D721Med (cell line): ENCODE measurements at places on chromosomes 3 and 15.

DNA sequence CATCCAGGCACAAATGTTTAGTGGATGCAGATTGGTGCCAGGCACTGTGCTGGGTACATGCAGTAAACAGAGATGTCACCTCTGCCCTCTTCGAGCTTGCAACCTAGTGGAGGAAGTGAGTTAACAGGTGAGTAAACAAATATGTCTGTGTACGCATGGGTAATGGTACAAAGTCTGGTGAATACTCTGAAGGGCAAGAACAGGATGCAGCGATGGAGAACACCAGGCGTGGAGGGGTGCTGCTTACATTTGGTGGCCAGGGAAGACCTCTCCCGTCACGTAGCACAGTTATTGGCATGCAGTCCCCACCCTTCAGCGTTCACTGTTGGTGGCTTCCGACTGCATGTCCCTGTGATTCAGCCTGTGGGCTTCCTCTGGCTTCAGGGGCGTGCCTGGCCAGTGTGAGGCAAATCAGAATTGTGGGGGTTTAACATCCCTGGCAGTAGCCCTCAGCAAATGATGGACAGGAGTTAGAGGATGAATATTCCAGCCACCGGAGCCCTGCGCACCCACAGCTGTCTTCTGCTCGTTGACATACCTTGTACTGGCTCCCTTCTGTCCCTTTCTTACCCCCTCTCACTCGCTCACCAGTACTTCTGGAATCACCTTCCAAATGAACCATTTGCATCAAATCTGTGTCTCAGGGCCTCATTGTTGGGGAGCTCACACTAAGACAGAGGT lies 9.1 kb upstream of the HDAC11 start:
- DNase-seq: no peak

DNA sequence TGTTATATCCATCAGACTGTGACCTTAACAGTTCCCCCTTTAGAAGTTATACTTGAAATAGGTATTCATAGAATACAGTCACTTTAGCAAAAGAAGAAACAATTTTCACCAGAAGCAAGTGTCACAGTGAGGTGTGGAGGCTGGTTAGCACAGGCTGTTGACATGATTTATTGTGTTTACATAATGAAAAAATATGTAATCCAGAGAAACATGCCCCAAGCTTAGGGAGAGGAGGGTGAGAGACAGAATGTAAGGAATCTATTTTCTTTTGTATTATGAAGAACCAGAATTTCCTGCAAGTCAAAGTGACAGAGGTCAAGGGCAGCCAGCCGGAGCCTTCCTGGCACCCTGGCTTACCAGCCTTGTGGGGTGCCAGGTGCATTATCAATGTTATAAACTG lies 4.0 kb downstream of the IL12A start:
- no peak for DNase-seq

DNA sequence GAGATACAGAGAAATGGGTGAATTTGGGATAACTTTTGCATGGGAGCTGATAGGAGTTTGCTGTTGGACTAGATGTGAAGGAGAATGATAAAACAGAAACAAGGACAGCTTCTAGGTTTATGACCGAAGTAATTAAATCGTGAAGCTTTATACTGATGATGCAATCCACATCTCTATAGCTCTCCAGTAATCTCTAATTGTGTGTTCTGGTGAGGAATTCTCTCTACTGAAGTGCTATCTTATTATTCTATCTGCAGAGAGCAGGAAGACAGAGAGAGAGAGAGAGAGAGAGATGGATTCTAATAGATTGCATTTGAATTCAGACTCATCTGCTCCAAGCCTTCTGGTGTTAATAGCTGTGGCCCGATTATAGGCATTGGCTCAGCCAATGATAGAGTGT lies 113.5 kb upstream of the FRMD4B start:
- DNase-seq: no peak

DNA sequence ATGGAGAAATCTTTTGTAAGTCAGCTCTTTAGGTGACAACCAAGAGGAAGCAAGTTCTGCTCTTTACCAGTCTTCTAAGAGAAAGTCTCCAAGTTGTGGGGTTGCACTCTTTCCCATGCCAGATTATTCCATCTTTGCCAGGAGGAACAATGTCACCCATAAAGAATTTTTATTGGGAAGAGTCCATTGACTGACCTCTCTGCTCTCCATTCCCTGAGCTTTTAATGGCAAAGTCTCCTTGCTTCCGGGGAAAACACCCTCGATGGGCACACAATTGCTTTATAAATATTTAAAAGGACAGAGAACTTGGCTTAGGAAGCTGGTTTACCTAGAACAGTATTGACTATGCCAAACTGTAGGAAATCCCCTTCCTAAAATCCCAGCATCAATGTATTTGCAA lies 19.9 kb upstream of the UBE2E1 start:
- DNase-seq: no peak

DNA sequence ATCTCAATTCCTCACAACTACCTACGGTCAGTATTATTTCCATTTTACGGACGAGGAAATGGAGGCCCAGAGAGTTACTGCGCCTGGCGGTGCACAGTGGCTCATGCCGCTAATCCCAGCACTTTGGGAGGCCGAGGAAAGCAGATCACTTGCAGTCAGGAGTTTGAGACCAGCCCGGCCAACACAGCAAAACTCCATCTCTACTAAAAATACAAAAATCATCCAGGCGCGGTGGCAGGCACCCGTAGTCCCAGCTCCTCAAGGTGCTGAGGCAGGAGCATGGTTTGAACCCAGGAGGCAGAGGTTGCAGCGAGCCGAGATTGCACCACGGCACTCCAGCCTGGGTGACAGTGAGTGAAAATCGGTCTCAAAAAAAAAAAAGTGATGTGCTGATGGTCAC lies 187.3 kb downstream of the XXYLT1 start:
- no peak for DNase-seq

DNA sequence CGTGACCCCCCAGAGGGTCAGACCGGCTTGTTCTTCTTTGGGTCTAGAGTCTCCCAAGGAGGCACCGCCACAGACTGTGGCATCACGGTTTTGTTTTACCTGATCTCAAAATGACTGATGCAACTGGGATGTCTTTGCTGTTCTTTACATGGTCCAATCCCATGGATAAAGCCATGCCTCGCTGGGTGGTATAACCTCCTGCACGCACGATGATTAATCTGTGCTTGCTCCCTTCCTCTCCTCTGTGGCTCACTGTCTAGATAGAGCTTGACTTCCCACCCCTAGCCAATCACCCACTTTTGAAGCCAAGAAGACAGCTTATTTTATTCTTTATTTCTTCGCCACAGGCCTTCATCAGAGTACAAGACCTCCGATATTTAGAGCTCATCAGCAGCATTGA lies 36.6 kb upstream of the RHO start:
- DNase-seq: no peak

DNA sequence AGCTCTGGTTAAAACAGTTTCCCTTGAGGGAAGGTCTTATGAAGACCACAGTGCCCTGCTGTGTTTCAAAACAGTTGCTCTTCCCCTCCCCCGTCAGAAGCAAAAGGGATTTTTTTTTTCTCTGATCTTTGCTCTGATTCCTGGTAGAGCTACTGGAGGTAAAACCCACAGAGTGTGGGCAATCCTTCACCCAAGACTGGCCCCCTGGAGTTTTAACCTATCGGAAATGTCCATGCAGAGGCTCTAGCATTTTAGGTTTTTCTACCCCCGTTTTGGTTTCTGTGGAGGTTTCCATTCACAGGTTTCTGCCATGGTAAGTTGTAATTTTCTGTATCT lies 27.7 kb downstream of the GRM2 start:
- DNase-seq: no peak

- DNase-seq: no peak
Observed at GRCh38 chr3:112003321-112004080, 4.8 kb downstream of the TAGLN3 start.

DNA sequence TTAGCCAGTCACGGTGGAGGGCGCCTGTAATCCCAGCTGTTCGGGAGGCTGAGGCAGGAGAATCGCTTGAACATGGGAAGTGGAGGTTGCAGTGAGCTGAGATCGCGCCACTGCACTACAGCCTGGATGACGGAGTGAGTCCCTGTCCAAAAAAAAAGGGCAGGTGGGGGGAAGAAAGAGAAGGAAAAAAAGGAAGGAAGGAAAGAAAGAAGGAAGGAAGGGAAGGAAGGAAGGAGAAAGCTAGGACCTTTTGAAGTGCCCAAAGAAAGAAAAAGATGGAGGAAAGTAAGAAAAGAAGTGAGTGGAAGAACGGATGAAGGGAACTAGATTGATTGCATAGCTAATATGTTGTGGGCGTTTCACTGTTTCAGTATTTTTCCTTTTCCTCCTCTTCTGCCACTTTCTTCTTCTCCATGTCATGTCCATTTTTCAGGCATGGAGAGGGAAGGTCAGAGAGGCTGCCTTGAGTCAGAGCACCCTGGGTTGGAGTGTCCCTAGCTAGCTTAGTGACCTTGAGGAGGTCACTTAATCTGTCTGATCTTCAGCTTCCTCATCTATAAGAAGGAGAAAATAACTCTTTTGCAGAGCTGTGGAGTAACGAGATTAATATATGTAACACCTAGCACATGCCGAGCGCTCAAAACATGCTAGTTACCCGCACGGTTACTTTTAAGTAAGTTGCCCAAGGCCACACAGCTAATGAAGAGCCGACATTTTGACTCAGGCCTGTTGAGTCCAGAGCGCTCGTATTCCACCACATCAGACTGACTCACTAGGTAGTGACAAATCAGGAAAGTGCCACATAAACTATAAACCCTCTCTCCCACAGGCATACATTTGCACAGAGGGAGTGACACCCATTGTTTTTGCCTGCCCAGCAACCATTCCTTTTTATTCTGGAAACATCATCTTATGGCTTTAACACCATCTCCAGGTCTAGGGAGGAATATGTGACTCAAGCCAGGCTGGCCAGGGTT lies 42.2 kb downstream of the BHLHE40 start:
- no peak for DNase-seq

DNA sequence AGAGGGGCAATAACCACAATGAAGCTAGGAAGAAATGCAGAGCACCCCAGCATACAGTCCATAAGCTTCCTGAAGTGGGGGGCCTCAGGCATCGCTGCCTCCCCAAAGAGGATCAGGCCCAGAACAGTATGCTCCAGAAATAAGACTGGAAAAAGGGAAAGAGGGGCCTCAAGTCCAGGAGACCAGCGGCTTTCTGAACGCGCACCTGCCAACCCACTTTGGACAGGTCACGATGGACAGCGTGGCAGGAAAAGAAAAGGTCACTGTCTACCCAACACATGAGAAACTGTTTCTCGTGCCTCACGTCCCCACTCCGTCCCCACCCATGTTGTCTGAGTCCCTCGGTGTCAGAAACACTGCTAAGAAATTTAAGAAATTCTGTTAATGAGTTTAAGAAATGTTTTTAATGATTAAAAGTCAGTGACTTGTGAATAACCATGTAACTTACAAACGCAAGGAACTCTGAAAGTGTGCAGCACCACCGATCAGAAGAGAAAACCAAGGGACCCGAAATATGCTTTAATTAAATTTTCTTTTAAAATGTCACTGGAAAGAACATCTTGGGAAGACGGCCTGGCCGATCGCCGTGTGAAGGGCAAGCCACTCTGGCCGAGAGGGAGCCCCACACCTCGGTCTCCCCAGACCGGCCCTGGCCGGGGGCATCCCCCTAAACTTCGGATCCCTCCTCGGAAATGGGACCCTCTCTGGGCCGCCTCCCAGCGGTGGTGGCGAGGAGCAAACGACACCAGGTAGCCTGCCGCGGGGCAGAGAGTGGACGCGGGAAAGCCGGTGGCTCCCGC lies 1.7 kb upstream of the PPARG start:
- no peak for DNase-seq

DNA sequence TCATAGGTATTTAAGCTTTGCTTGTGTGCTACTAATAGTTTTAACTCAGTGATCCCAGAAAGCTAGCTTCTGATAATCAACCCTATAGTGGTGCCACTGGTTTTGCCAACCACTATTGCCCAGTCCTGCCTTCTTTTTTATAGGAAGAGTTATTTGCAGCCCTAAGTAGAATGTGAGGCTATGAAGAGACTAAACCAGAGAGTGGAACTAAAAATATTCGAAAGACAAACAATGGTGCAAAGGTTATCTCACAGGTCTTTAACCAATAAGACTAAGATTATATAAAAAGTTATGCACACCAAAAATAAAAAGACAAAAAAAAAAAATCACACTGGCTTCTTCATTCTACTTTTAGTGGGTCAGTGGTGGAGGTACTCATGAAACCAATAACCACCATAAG lies 85.6 kb downstream of the NBEAL2 start:
- no peak for DNase-seq
